ENCODE measurements at places on chromosomes 12 and 14.

GRCh38 chr12:86729739-86730138 lies 473.5 kb upstream of the MGAT4C start:
- no peaks in the 10 kb centered on the region for H3K27me3 ChIP-seq
- H3K4me1 ChIP-seq = no peaks in the 10 kb centered on the region
- no peaks in the 10 kb centered on the region for H3K36me3 ChIP-seq
- DNase-seq = no peak
- H3K27ac ChIP-seq = no peak overlapping the region

DNA sequence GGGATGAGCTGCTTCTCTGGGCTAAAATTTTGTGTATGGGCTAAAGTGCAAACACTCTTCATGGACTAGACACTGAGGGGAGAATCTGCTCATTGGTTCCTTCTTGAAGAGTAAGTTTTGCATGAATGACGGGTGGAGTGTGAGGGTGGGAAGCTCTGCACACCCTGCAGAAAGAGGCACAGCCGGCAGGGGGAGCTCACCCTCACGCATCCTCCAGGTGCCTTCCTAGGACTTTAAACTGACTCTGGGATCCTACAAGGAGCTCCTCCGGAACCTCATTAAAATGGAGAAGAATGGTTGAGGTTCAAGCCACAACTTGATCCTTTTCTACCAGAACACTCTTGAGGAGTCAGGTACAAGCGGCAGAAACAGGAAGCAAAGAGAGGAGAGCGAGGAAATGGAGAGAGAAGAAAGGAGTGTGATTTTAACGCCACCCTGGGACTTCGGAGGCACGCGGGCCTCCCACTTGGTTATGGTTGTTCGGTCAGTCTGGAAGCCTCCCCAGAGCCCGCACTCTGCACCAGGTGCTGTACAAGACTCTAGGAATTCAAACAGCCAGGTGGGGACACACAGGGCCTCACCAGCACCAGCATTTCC lies 87.5 kb downstream of the SETD3 start:
- H3K27me3 ChIP-seq = no peaks in the 10 kb centered on the region
- H3K36me3 ChIP-seq = no peaks in the 10 kb centered on the region

DNA sequence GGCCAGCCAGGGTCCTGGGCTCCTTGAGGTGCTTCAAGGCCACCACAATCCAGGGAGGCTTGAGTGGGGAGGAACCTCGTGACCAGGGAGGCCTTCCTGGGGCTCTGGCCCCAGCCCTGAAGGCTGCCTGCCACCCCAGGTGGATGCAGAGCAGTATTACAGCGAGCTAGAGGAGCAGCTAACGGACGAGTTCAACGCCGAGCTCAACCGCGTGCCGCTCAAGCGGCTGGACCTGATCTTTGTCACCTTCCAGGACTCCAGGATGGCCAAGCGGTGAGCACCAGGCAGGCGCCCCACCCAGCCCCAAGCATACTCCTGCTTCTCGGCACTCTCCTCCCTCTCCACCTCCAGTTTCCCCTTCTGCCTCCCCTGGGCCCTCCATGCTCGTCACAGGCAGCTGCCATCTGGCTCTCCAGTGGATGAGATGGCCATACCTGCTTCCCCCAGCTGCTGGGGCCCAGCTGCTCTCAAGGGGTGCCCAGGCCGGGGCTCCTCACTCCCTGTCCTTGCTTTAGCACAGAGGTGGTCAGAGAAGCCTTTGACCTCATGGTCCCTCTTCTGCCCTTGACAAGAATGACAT lies 30.6 kb downstream of the NGB start:
- no peak overlapping the region for H3K27ac ChIP-seq
- no peak overlapping the region for H3K4me3 ChIP-seq
- no peaks in the 10 kb centered on the region for H3K27me3 ChIP-seq
- H3K36me3 ChIP-seq = no peaks in the 10 kb centered on the region

GRCh38 chr14:31970744-31971143 lies 106.4 kb upstream of the ARHGAP5 start:
- no peak overlapping the region for H3K4me3 ChIP-seq
- H3K27ac ChIP-seq = no peak overlapping the region
- no peaks in the 10 kb centered on the region for H3K36me3 ChIP-seq
- H3K27me3 ChIP-seq = no peaks in the 10 kb centered on the region
- DNase-seq = no peak

DNA sequence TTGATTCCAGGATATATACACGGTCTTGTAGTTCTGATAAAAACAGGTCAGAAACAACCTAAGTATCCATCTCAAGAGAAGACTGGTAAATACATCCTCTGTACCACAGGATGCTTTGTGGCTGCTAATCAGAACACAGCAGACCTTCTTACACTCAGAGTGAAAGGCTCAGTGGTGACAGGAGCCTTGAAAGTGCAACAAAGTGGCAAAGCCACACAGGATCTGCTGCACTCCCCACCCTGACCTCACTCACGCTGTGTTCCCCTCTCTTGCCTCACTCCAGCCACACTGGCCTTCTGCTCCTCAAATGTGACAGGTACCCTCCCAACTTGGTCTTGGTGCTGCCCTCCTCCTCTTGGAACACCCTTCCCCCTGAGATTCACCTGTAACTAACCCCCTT lies 98.1 kb upstream of the GRIP1 start:
- H3K36me3 ChIP-seq = no peaks in the 10 kb centered on the region
- no peak for DNase-seq
- no peak overlapping the region for H3K27ac ChIP-seq
- no peaks in the 10 kb centered on the region for H3K4me1 ChIP-seq

DNA sequence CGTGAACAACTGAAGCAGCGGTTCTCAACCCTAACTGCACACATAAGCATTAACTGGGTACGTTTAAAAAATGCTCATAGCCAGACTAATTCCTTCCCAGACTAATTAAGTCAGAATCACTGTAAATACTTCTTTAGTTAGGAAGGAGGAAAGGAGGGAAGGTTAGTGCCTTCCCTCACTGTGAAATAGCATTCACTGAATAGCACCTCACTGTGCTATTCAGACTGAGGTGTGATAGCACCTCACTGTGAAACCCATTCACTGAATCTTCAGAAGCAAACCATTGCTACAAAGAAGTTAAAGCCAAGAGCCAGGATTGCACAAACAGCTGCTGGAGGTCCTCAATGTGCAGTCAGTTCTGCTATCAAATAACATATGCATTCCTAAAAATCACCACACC lies 58.8 kb downstream of the RTN1 start:
- no peak overlapping the region for H3K27ac ChIP-seq
- no peaks in the 10 kb centered on the region for H3K27me3 ChIP-seq
- H3K4me3 ChIP-seq = no peak overlapping the region

DNA sequence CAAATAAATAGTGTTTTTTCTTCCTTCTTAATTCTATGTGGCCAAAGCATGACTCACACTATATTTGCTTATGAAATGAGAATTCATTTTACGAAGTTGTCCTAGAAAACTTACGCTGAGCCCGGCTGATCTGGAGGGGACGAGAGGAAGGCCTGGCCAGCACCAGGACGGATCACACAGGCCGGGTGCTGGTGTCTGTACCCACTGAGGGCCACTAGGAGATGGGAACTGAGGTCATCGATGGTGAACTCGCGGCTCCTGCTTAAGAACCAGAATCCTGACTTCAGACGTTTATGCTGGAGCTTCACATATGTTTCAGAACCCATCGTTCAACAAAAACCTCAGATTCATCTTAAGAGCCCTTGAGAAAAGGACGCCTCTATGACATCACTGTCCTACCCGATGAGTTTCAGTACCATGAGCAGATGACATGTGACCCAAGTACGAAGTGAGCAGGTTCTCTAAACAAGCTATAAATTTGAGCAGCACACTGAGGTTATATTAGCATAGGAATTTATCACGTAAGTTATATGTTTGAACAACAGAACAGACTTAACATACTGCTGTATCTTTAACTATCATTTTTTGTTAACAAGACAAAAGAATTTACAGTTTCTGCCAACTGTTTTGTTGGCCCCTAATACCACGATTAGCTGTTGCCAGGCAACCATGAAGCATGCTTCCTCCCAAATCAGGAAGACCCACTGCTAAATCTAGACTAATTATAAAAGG lies 111.9 kb downstream of the FOXN3 start:
- H3K4me3 ChIP-seq = no peak overlapping the region
- no peaks in the 10 kb centered on the region for H3K27me3 ChIP-seq
- DNase-seq = no peak
- no peaks in the 10 kb centered on the region for H3K36me3 ChIP-seq
- H3K4me1 ChIP-seq = no peaks in the 10 kb centered on the region
